ENCODE measurements at places on chromosomes 3 and 15. TPM values are rescaled to one million over a fixed set of nuclear protein-coding genes. Genes with fewer than 3 reads are reported as not detected.
A peak's percentile ranks its signal among the peaks of the same experiment; 100 is the strongest.

- DNase-seq = no peak
Measured at GRCh38 chr15:47400603-47401002, 316.7 kb upstream of the SEMA6D start.

DNA sequence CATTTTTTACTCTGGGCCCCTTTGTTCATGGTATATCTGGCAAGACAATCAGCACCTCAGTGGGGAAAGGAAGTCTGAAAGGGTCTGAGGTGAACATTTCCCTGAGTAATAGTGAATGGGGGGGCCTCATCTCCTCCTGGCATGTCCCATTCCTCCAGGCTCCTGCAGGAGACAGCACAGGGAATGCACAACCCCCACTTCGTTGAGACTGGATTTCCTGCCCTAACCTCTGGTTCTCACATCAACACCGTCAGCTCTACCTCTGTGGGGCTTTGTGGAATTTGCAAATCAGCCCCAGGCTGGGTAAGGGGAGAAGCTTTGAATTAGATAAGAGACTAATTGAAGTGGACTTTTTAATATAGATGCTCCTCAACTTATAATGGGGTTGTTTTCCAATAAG lies 168.3 kb upstream of the TRIM42 start:
- DNase-seq = no peak

GRCh38 chr3:31502803-31503221 lies 29.9 kb upstream of the STT3B start:
- no peak for DNase-seq

- DNase-seq = no peak
Measured at GRCh38 chr3:127482216-127483004, 108.1 kb downstream of the TPRA1 start.

- DNase-seq = no peak
Measured at GRCh38 chr15:89575656-89576416, 567 bp downstream of the TICRR start.

The P2RY1 gene
- polyA plus RNA-seq = 4.3 TPM

DNA sequence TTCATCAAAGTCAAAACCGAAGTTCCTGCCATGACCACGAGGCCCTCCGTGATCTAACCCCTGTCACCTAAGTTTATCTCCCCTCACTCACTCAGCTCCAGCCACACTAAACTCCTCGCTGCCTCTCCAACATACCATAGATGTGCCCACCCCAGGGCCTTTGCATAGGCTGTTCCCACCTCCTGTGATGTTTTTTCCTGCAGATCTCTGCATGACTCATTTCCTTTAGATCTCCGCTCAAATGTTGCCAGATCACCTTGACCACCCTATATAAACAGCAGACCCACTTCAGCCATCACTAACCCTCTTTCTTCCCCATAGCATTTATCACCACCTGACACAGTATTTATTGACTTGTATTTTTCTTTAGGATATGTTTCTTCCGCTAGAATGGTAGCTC lies 58.5 kb downstream of the HRH1 start:
- DNase-seq = no peak

The IQCH gene
- polyA plus RNA-seq = 6.5 TPM

GRCh38 chr3:193960487-193961274 lies 175.3 kb upstream of the HES1 start:
- DNase-seq = peak; percentile 62

The TRAT1 gene
- not detected for polyA plus RNA-seq

DNA sequence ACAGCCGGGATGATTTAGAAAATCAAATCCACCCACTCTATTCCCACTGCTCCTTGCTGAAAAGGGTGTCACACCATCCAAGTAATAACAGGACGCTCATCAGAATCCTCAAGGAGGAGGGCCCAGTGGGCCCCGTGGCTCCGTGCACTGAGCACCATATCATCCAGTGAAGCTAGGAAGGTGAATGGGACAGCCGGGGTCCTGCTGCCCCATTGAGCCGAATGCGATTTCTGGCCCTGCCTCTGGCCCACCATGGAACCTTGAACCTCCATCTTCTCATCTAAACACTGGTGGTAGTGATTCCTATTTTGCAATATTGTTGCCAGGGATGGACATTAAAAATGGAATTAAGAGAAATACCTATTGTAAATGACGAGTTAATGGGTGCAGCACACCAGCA lies 99.1 kb upstream of the SLC6A11 start:
- no peak for DNase-seq

The TMOD2 gene
- polyA plus RNA-seq = 5.3 TPM

DNA sequence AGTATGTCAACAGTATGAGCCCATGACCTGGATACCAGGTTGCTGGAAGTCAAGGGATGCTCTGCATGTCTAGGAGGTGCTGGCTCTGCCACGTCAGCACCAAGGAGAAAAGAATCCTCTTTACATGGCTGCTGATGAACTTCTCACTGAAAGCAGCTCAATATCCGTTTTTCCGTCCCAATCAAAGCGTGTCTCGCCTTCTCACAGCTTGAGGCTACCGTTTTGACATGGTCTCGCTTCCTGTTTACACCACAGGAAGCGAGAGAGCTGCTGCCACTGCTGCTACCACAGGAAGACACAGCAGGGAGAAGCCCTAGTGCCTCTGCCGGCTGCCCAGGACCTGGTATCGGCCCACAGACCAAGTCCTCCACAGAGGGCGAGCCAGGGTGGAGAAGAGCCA lies 27.3 kb downstream of the STARD5 start:
- no peak for DNase-seq

The GOLGA8G gene
- not detected for polyA plus RNA-seq

The DPPA2 gene
- 0.89 TPM for polyA plus RNA-seq

DNA sequence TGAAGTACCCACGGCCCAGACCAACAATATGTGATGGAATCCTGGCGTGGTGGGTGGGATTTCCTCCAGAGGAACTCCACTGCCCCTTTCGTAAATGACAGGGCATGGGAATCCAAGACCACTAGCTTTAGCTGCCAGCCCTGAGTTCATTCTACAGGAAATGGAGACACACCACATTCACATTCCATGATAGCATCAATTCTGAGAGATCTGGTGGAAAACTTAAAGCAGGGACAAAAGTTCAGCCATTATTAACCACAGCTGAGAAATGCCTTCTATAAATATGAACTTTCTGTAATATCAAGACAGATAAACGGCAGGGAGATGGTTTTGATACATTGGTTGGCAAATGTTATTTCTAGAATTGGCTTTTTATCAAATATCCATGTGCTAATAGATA lies 98.2 kb downstream of the FBN1 start:
- no peak for DNase-seq

The LIPH gene
- polyA plus RNA-seq = 1.6 TPM

DNA sequence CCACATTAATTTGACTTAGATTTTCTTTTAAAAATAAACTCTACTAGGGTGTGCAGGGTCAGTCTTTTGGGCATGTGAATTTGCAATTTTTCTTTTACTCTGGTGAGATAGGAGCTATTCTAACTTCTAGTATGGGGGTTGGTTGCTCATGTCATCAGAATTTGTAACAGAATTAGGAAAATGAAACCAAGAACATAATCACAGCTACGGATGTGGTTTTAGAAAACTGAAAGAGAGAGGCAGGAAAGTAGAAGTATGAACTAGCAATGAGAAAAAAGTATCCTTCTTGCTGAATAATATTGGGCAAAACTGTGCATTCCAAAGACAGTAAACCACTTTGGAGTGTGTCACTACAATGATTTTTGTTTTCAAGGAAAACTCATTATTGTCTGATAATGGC lies 43.3 kb downstream of the ADPGK start:
- no peak for DNase-seq

- DNase-seq = peak; percentile 40
Measured at GRCh38 chr15:94582368-94582767, 351.0 kb downstream of the MCTP2 start.

GRCh38 chr3:61730056-61730455 lies 168.7 kb downstream of the PTPRG start:
- no peak for DNase-seq

DNA sequence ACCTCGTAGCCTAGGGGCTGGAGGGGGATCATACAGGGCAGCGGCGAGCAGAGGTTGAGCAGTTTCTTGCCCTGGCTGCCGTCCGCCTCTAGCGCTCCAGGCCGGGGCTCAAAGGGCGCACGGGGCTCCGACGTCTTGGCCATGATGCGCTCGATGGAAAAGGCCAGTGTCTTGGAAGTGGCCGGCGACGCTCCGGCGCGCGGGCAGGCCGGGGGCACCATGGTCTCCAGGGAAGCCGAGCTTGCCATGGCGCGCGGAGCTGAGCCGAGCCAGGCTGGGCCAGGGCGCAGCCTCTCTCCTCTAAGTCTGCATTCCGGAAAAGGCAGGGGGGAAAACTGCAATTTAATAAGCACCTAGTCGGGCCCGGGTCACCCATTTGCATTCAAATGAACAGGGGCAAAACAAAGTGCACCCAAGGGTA lies 719 bp downstream of the FEZF2 start:
- no peak for DNase-seq

- DNase-seq = no peak
Measured at GRCh38 chr15:33844186-33844585, 124.1 kb upstream of the CHRM5 start.

The MOBP gene
- 0.04 TPM for polyA plus RNA-seq

The RTP1 gene
- not detected for polyA plus RNA-seq

GRCh38 chr3:108546692-108547091 lies 36.3 kb upstream of the MYH15 start:
- no peak for DNase-seq

DNA sequence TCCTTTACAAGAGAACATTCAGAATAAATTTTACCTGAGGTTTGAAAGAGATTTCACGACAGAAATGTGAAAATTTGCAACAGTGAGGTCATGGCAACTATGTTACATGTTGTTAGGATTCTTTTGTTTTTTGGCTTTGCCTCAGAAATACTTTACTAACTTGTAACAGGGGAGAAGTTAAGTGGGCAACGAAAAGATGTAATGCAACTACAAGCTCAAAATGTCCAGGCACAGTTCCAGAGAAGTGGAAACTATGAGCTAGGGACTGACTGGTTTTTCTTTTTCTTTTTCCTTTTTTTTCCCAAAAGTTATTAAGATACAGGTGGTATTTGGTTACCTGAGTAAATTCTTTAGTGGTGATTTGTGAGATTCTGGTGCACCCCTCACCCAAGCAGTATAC lies 111.5 kb upstream of the PPP2R3A start:
- no peak for DNase-seq

- DNase-seq = no peak
Measured at GRCh38 chr3:153158961-153159735, 2.9 kb upstream of the RAP2B start.

The STRA6 gene
- polyA plus RNA-seq = 33.7 TPM

The C3orf49 gene
- 0.42 TPM for polyA plus RNA-seq

The SEC62 gene
- 184 TPM for polyA plus RNA-seq

The TMC3 gene
- 0.20 TPM for polyA plus RNA-seq

GRCh38 chr3:150292891-150293290 lies 115.2 kb upstream of the TSC22D2 start:
- no peak for DNase-seq

The ATP13A4 gene
- polyA plus RNA-seq = 1.4 TPM

GRCh38 chr3:194054016-194054415 lies 81.9 kb upstream of the HES1 start:
- no peak for DNase-seq

All from right renal pelvis (tissue), 4 donors.